ENCODE measurements at places on chromosomes 7 and 10.

GRCh38 chr7:141701489-141702046 is 398 bp downstream of the DENND11 start:
- peak; percentile 79 for DNase-seq

- DNase-seq: no peak
Observed at GRCh38 chr10:118594392-118595063, 920 bp downstream of the PRLHR start.

DNA sequence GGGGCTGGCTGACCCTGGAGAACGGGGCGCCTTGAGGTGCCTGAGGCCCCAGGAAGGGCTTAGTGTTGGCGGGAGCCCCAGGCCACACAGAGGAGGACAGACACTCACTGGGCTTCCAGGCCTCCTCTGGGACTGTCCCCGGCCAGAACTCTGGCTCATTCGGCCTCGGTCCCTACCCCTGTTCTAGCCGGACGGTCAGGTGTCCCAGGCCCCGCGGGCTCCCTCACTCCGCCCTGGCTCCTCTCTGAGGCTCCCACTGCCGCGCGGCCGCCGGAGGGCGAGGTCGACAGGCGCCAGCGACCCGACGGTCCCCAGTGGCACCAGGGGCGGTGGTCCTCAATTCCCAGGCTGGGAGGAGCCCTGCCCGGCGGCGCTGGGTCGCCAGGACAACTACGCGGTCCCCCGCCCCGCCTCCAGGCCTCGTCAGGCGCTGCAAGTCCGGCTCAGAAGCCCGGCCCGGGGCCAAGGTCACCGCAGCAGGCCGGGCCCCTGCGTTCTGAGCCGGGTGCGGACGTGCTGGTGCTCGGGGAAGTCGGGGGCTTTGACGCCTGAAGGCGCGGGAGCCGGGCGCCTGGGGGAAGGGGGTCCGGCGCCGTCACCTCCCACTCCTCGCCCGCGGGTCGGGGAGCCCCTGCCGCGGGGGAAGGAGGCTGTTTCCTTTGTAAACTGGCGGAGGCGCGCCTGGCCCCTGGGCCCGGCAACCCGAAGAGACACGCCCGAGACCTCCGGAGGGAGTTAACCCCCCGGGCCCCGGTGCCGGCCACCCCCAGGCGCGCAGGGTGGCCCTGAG is 1.1 kb upstream of the PWWP2B start:
- DNase-seq: peak; percentile 24

GRCh38 chr7:85535974-85536729 is 349.3 kb upstream of the SEMA3D start:
- DNase-seq: no peak

- no peak for DNase-seq
Observed at GRCh38 chr10:1679821-1680650, 57.3 kb downstream of the ADARB2 start.

- no peak for DNase-seq
Observed at GRCh38 chr10:3499120-3499519, 285.9 kb downstream of the KLF6 start.

- DNase-seq: no peak
Observed at GRCh38 chr7:159193543-159194090, 49.0 kb upstream of the VIPR2 start.

DNA sequence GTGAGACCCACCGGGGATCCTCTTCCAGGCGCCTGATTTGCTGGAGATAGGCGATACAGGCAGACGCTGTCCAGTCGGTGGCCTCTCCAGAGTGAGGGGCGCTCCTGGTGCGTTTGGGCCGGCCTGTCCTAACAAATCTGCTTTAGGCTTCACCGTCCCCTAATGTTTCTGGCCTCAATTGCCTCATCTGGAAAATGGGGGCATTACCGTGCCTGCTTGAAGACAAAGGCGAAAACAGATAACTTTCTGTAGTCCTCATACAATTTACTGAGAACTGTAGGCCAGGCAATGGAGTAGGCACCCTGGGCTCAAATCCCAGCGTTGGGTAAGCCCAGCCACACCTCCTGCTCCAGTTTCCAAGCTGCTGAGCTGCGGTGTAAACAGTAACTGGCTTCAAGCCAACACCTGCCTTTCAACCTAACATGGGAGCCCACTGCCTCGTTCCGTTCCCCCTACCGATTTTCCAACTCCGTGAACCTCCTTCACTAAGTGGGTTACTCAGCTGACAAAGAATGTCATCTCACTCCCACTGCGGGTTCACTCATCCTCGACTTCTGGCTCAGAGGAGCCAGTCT is 589 bp upstream of the ZFAND4 start:
- DNase-seq: peak; percentile 59

GRCh38 chr10:74923556-74923955 is 97.2 kb downstream of the KAT6B start:
- no peak for DNase-seq

GRCh38 chr10:74888962-74889661 is 62.7 kb downstream of the KAT6B start:
- DNase-seq: peak; percentile 22

GRCh38 chr7:8434290-8435002 is 1.0 kb downstream of the NXPH1 start:
- DNase-seq: no peak

- peak; percentile 39 for DNase-seq
Observed at GRCh38 chr10:22251751-22252223, 34.0 kb upstream of the EBLN1 start.

GRCh38 chr10:73838008-73838567 is 26.7 kb upstream of the NDST2 start:
- DNase-seq: no peak

DNA sequence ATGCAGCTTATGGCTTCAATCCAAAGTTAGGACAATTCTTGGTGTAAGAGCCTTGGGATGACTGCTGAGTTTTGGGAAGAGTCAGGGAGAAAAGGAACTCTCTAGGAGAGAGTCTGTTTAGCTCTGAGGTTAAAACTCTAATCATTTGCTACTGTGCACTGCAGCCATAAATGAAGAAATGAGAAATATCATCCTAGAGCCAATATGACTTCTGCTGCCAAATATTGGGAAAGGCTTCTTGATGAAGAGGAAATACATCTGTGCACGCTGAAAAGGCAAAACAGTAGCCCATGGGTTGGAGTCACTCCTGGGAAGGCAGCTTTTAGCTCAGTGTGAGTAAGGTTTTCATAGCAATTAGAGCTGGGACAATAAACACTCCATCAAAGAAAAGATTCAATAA is 308.8 kb downstream of the SFMBT2 start:
- no peak for DNase-seq

DNA sequence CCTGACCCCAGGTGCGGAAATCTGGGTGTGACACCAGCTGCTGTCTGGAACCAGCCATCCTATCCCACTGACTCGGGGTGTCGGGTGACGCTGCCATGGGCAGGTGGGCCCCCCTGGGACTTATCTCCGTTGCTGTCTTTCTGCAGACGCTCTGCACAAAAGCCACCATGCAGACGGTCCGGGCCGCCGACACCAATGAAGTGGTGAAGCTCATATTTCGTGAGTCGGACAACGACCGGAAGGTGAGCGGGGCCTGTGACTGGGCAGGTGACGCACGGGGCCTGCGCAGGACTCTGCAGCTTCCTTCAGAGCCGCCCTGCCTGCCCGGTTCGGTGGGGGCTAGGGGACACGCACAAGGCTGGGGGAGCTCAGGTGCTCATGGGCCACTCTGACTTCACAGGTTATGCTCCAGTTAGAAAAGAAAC is 36.6 kb downstream of the NKX6-2 start:
- DNase-seq: no peak

- DNase-seq: no peak
Observed at GRCh38 chr10:62514079-62514693, 140.0 kb downstream of the ZNF365 start.

GRCh38 chr10:4498711-4499251 is 327.2 kb upstream of the AKR1E2 start:
- no peak for DNase-seq

- DNase-seq: no peak
Observed at GRCh38 chr7:107638594-107638993, 22.0 kb upstream of the SLC26A4 start.

GRCh38 chr10:127899766-127900387 is 7.0 kb upstream of the PTPRE start:
- DNase-seq: no peak

- peak; percentile 56 for DNase-seq
Observed at GRCh38 chr10:24790073-24790472, 66.4 kb upstream of the ARHGAP21 start.

DNA sequence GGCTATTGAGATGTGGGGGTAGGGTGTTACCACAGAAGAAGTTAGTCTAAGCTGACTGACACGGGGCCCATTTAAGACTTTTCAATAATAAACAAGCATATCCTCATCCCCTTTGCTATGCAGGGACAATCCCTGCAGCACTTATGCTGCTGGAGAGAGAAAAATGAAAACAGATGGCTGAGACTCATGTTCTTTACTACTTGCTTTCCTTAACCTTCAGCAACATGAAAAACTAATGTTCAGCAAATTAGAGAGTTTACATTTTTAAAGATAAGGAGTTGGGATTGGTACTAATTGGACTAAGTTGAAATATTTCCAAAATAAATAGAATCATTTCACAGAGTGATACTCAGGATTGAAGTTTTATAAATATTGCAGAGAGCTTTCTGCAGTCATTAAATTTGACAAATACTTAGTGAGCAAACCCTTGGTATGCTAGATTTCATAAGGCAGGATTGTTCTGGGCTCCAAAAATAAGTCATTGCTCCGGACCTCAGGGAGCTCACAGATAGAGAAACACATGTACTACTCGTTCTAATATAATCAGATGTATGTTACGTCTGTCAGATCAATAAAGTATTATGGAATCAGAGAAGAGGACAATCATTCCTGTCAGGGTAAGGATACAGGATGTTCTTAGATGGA is 147.1 kb upstream of the LRRN3 start:
- DNase-seq: no peak

- DNase-seq: peak; percentile 86
Observed at GRCh38 chr10:21953585-21954057, 49.9 kb downstream of the DNAJC1 start.

- DNase-seq: no peak
Observed at GRCh38 chr10:52678611-52679010, 94.0 kb downstream of the MBL2 start.

GRCh38 chr7:148676291-148676690 is 22.4 kb upstream of the CUL1 start:
- DNase-seq: no peak

- DNase-seq: no peak
Observed at GRCh38 chr7:121271916-121272315, 56.9 kb upstream of the WNT16 start.

DNA sequence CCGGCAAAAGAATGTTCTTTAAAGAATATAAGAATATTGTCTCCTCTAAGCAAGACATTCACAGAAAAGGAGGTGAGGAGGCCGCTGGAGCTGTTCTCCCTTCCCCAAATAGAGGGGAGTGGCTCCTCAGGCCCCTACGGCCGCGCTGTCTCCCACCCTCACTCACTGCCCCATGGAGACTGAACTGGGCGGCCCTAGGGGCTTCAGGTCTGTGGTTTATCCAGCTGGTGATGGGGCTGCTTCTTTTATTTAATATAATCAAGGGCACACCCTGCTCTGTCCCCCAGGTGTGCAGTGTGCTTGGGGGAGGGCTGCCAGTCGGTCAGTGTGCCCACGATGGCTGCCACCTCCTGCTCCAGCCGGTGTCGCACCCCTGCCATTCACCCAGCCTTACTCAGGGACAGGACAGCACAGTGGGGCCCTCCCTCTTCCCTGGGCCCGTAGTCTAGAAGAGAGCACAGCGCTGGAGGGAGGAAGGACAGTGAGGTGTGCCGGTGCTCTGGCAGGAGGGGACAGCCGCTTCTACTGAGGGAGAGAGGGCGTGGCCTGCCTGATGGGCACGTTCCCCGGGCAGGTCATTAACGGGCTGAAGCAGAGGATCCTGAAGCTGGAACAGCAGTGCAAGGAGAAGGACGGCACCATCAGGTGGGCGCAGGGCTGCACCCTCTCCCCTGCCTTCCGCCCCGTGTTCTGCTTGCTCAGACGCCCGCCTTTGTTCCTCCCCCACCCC is 23.4 kb downstream of the IQCE start:
- no peak for DNase-seq

DNA sequence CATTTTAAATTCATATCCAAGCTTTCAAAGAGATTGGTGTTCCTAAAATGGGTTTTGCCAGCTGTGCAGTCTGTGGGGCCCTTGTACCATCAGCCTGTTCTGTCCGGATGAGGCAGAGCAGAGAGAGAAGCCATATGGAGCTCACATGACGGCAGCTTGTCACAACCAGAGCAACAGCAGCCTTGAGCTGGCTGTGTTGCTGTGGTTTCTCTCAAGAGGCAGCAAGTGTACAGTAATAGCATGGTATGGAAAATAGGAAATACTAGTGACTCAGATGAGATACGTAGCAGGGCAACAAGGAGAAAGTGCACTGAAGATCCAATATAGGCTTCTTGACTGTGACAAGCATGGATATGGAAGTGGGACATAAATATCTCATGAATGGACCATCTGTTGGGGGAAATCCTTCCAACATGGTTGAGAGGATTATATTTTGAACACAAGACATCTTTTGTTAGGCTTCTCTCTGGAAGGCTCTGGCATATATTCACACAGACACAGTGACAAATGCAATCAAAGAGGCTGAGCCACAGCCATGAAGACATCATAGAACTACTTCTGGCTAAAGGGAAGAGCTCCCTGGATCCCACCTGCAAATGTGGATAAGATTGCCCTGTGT is 251.0 kb upstream of the TAC1 start:
- no peak for DNase-seq

DNA sequence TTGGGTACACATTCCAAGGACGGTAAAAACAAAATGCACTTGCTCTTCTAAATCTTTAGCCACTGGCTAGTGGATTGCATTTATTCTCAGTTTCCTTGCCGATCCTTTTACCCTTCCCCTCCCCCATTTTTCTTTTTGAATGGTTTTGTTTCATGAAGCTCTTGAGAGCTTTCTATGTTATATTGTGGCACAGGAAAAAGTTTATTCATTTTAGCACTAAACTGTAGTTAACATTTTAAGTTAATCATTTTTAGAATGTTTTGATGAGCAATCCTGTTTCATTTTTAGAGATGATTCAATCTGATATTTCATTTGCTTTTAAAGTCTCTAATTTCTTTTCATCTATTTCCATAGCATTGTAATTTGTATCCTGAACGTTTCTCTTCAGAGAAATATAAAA is 24.0 kb downstream of the ZEB1 start:
- no peak for DNase-seq

- no peak for DNase-seq
Observed at GRCh38 chr10:62580396-62580795, 206.2 kb downstream of the ZNF365 start.

DNA sequence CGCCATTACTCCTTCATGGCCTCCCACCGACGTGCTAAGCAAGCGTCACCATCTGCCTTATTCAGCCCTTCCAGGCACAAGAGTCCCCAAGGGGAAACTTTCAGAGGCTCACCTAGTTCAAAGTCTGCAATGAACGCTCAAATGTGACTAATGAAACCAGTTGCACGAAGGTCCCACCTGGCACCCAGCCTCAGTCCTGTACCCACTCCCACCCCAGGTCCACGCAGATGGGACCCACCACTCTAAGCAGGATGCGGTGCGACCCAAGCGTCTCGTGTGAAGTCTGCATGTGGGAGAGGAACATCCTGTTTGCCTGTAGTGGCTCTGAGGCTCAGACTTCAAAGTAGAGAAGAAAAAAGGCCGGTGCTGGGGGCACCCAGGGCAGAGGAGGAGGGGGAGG is 40.3 kb downstream of the RGS10 start:
- no peak for DNase-seq

Measured in NCI-H146 (cell line).